ENCODE measurements at places on chromosomes 4 and X.

GRCh38 chr4:173488656-173489055, 41.4 kb downstream of the HAND2 start:
- DNase-seq, result no peak

GRCh38 chrX:82081027-82081426, 879.1 kb downstream of the SH3BGRL start:
- DNase-seq, result peak; percentile 10

DNA sequence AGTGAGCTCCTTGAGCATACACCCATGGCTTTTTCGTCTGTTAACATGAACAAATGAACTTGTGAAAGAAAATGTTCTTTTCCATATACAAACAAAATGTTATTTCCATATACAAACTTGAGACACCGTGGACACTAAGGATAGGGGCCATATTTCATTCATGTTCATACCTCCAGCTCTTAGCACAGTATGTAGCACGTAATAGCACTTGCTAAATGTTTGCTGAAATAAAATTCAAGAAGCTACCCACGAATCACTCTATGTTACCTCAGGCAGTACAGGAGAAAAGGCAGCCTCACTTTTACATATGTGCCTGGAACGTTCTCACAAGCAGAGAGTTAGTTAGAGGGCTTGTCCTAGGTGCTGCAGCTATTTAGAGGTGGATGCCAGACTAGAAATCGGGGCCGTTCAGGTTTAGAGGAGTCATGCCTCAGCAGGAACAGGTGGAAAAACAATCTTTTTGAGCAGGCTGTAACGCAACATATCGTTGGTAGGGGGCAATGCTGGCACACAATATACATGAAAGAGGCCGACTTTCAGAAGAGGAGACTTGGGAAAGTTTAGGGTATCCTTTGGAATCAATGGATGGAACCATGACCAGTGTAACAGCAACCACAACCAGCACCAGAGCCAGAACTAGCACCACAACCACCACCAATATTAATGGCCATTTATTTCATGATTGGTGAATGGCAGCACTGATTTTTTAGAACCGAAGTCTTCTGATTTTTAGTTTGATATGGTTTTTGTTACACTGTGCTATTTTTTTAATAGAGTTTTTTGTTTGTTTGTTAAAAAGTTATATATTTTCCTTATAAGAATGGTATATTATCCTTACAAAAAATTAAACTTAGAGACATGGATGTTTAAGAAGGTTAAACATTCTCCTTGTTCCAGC, 14.8 kb upstream of the PAQR3 start:
- DNase-seq, result peak; percentile 45

- no peak for DNase-seq
Observed at GRCh38 chr4:71195924-71196323, 142.9 kb upstream of the SLC4A4 start.

DNA sequence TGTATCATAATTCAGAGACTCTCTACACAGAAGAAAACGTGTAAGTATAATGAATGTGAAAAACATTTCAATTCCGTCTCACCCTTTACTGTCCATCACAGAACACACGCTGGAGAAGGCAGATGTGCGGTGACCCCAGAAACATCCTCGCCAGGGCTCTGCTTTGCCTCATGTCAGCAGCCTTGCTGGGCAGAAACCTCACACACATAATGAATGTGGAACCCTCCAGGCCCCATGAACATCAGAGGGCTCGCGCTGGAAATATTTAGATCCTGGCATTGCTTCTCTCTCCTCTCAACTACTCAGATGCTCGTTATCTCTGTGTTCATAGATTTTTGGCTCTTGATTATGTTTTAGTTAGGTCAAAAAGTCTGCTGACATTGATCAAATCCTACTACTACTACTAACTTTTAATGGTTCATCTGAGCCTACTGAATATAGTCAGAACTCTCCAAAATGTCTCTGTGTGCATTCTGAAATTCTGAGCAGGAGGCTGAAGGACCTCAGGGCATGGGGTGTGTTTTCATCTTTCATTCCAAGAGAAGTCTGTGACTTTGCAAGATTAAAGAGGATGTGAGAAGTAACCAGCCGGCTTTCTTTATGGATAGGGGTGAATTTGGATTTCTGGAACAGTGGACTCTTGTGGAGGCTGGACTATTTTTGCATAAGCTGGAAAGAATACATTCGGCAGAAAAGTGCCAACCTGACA, 27.0 kb downstream of the SMIM43 start:
- DNase-seq, result no peak

GRCh38 chrX:41250867-41251266, 83.1 kb upstream of the DDX3X start:
- DNase-seq, result no peak

DNA sequence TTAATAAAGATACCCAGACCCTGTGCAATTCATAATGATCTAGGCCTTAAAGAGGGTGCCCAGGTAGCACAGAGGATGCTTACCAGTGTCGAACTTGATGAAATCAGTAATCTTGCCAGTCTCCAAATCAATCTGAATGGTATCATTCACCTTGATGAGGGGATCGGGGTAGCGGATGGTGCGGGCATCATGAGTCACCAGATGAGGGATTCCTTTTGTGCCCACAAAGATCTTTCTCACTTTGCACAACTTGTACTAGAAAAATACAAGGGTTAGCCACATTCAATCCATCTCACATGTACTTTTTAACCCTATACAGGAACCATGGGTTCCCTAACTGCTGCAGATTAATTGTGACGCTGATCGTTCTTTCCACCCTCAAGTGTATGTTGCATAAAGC, 3.3 kb downstream of the RPS4X start:
- peak; percentile 32 for DNase-seq

DNA sequence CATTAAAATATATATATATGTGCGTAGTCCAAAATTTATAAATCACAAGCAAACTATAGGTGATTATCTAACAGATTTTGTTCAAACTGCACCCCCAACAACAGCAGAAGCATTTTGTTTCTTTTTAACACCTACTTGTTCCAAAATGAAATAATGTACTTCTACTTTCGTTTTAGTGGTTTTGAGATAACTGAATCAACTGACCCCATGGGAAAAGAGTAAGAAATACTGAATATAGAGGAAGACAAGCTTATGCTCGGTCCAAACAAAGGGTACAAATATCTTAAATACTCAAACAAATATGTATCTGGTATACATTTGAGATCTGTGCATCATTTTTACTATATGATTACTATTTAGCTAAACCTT, 22.4 kb downstream of the MAP7D3 start:
- no peak for DNase-seq

DNA sequence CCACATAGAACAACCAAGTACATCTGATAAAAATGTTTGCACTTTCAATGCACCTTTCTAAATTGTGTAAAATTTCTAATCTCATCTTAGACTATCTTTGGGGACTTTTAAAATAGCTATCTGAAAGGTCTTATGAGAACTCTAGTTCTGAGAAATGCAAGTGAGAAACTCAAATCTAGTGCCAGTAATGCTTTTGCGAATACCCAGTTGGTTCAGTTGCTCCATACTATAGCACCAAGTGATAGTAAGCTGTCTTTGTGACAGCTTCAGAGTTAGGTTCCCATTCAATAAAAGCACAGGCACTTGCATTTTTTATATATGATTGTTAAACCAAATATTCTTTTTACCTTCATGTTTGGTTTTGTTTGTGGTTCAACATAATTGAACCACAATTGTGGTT, 4.5 kb upstream of the ITM2A start:
- DNase-seq, result no peak

DNA sequence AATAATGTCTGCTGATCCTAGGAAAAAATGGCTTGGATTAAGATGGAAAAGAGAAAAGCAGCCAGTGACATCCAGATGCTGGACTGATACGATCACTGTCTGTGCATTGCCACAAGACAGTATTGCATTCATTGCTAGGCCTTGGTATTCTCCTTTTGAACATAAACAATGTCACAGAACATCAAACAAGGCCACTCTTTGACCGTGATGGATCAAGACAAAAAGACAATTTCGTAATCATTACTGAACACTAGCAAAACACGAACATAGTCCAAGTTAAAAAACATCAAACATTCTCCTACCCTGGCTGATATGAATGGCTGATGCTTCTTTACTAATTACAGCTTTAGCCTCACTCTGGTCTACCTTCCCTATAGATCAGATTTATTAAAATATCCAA, 374.1 kb upstream of the CXorf51B start:
- no peak for DNase-seq

- DNase-seq, result no peak
Observed at GRCh38 chr4:93684571-93684970, 144.0 kb upstream of the ATOH1 start.

Data from MCF 10A (cell line).